HuH-7 (cell line): ENCODE measurements at places on chromosomes 13 and 19.

DNA sequence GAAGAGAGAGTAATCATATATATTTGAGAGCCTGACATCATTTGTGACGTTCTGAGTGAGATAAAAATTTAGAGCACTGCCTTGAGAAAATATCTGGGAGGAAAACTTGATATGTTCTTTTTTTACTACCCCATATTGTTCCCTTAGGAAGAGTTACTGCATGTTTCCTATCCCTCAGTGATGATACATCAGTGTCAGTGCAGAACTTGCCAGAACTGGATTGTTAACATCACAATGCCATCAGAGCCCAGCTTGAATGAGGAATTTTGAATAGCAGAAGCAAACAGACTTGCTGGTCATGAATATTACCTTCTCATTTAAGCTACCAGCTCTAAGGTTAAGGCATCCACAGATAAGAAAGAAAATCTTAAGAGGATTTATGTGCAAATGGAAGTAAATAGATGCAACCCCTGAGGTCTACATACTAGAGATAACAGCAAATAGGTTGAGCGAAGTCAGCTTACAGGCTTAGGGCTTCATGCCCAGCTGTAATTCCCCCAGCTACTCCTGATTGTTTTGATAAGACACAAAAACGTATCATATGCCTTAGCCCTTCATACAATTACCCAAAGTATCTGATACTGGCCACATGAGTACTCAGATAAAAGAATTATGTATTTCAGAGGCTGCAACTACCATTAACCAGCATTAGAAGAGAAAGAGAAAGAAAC, 313.7 kb upstream of the ATXN8OS start:
- no peak for DNase-seq

GRCh38 chr13:44895953-44896335, 93.3 kb downstream of the NUFIP1 start:
- DNase-seq = no peak

- no peak for DNase-seq
These were observed 49.5 kb upstream of the POMP start for GRCh38 chr13:28609381-28609780.

DNA sequence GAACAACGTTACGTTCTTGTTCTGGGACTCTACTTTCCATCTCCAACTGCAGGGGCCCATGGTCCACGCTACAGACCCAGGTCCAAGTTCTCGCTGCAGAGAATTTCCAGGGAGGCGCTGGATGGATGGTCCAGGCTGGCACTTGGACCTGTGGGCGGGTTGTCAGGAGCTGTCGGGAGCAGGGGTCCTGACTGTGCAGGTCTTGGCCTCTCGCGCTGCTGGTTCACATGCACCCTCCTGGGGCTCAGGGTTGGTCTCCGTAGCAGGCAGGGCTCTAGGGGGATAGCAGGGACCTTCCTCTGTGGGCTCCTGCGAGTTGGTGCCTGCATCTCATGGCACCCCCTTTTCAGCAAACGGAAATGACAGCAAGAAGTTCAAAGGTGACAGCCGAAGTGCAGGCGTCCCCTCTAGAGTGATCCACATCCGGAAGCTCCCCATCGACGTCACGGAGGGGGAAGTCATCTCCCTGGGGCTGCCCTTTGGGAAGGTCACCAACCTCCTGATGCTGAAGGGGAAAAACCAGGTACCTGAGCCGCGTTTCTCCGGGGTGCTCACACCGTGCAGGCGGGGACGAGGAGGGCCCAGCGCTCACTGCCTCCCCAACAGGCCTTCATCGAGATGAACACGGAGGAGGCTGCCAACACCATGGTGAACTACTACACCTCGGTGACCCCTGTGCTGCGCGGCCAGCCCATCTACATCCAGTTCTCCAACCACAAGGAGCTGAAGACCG, 6.6 kb downstream of the PTBP1 start:
- DNase-seq = no peak

- DNase-seq = no peak
These were observed 9.3 kb downstream of the CHST8 start for GRCh38 chr19:33630880-33631608.

DNA sequence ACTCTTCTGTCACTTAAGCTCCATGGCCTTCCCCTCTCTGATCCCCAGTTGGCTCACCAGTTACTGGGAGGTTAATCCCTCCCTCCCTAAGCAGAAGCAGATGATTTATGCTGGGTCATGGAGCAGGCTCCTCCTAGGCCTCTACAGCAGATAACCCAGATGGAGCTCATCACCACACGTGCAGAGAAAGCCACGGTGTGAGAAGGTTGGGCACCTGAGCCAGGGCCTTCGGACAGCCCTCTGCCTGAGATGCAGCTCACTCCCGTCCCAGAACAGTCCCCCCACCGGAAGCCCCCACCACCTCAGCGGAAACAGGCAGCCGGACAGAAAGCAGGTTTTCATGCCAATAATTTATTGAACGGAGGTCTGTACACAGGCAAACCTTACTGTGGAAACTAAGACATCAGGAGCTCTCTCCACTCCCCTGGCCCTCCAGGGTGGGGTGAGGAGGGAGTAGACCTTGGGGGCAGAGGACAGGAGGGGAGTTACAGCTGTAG, 9.8 kb downstream of the ZNF526 start:
- DNase-seq = no peak

GRCh38 chr19:3737487-3738205, 23.8 kb downstream of the APBA3 start:
- DNase-seq = no peak

DNA sequence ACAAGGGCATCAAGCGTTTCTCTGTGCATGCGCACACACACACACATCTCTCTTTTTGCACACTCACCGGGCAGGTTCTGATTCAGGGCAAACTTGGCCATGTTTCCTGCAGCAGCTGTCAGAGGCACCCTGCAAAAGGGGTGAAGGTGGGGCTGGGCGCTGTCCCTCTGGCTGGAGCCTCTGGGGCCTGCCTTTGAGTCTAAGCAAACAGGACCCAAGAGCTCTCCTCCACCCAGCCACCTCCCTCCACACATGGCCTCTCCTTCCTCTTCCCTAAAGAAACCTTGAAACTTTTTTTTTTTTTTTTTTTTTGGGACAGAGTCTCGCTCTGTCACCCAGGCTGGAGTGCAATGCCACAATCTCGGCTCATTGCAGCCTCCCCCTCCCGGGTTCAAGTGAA, 5.3 kb downstream of the KANK3 start:
- DNase-seq = no peak

DNA sequence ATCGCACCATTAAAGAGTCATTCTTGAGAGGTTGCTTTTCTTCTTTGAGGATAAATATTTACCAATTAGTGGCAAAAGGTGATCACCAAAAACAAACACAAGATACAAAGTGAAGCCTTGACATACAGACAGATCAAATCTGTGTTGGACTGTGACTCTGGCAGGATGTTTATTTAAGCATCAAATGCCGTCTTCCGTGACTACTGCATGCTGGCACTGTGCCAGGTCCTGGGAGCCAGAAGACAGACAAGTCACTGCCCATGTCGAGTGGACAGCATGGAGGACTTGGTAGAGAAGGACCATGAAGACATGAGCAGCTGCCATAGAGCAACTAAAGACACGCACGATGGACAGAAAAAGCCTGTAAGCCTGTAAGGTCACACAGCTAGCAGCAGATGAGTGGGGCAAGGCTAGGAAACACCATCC, 92.8 kb upstream of the FARP1 start:
- DNase-seq = no peak

- no peak for DNase-seq
These were observed 3.0 kb upstream of the CEACAM1 start for GRCh38 chr19:42531313-42531712.

DNA sequence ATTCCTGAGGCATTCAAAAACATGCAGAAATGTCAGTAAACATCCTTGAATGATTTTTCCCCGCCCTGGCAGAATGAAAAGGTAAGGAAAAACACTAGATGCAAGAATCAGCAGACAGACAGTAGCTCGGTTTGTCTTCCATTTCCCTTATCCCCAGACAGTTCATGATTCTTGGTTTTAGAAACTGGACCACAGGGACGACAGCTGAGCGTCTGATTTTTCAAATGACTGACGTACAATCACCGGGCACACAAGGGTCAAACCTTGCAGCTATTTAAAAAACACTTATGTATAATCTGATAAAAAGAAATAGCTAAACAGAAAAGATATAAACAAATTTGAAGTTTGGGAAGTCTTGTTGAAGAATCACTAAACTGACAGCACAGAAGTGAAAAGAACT, 47.1 kb downstream of the DCLK1 start:
- no peak for DNase-seq

DNA sequence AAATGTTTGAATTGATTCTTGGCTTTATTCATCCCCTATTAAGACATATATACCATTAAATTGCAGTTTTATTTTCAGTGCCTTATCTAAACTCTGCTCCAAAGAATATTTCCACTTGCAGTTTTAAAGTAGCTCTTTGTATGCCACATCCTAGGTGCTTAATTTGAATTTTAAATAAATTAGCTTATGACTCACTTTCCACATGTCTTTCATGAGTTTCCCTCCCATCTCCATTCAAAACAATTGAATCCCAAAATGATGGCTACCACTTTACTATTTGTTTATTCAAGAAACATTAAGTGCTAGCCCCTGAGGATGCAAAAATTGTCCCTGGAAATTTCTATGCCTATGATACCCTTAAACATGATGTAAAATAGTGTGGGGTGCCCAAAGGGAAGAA, 19.5 kb downstream of the PCDH20 start:
- no peak for DNase-seq
